Endothelial cell (in vitro differentiated cells): ENCODE measurements at places on chromosomes 5 and 9. TPM values are rescaled to one million over a fixed set of nuclear protein-coding genes. Genes with fewer than 3 reads are reported as not detected.

DNA sequence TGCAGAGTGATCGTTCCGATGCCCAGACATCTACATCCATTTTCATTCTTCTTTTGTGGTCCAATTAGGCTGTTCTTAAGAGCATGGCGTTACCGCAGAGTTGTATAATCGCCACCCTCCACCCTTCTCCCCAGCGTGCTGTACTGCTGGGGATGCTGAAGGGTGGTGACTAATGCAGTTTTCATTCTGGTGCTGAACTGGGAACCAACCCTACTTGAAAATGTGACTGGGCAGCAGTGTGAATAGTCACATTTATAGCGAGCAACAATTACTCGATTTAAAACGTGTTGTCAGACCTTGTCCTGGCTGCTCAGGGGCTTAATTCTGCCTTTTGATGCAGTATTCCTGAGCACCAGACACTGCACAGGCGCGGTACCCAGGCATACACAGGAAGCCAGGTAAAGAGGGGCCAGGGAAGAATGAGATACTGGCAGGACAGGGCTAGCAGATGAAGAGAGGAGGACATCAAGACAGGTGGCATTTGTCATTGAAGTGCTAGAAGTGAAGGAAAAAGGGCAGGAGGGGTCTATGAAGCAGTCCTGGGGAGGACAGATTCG is 719 bp upstream of the ISCA1 start:
- peak overlapping the region; percentile 86 for H3K27ac ChIP-seq
- peaks cover 32% of the 10 kb centered on the region for H3K4me1 ChIP-seq
- H3K27me3 ChIP-seq: peaks cover 6% of the 10 kb centered on the region
- peaks cover 14% of the 10 kb centered on the region for H3K36me3 ChIP-seq
- H3K4me3 ChIP-seq: peak overlapping the region; percentile 93
- no peak for DNase-seq

GRCh38 chr9:101366038-101366756 is 18.6 kb downstream of the BAAT start:
- H3K4me1 ChIP-seq: no peaks in the 10 kb centered on the region
- H3K4me3 ChIP-seq: no peak overlapping the region
- H3K27ac ChIP-seq: no peak overlapping the region
- DNase-seq: no peak
- no peaks in the 10 kb centered on the region for H3K36me3 ChIP-seq

DNA sequence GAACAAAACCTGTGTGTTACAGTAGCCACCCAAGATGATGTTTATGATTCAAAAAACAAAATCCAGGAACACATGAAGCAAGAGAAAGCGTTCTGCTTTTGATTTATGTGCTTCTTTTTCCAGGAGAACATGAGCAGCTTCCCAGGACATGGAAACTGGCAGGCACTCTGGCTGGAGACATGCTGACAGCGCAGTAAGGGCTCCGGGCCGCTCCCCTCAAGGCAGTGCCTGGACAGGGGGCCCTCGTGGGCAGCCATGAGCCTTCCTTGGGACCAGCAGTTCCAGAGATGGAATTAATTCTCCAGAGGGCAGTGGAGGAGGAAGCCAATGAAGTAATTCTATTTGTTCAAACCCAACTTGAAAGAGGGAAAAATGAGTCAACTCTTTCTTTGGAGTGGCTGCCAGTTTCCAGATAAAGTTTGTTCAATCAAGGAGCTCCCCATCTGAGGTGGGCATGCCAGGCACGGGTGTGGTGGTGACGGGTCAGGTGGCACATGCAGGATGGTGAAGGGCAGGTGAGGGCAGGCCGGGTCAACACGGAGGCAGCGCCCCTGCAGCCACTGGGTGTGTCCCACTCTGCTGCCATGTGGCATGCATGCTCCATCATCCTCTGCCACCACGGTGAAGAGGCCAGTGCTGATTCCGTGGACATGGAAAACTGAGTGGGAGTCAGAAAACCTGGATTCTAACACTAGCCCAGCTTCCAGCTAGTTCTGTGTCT is 83.8 kb downstream of the OTULIN start:
- H3K27ac ChIP-seq: no peak overlapping the region
- peaks cover 2% of the 10 kb centered on the region for H3K27me3 ChIP-seq
- H3K4me1 ChIP-seq: peaks cover 14% of the 10 kb centered on the region
- peaks cover 27% of the 10 kb centered on the region for H3K36me3 ChIP-seq
- no peak for DNase-seq

DNA sequence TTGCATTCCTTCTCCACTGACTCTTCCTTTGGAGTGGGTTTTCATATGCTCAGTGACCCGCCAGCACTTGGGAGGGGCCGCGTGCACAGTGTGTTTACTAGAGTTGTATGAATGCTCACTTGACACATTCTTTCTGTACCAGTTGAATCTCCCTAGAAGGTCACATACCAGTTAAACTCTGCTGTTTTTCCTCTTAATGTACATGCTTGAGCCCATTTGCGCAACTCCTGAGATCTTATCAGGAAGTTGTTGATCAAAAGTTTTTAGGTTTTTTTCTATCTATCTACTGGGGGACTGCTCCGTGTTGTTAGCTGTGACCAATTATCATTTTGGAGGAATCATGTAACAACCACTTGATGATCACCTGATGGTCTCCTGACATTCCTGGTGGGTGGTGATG is 392.7 kb downstream of the CDH9 start:
- no peaks in the 10 kb centered on the region for H3K27me3 ChIP-seq
- H3K36me3 ChIP-seq: no peaks in the 10 kb centered on the region
- no peaks in the 10 kb centered on the region for H3K4me1 ChIP-seq
- no peak overlapping the region for H3K27ac ChIP-seq

GRCh38 chr5:56620903-56621677 is 194.3 kb upstream of the MAP3K1 start:
- peaks cover 2% of the 10 kb centered on the region for H3K27me3 ChIP-seq
- no peak overlapping the region for H3K27ac ChIP-seq
- H3K4me1 ChIP-seq: peaks cover 7% of the 10 kb centered on the region
- no peak for DNase-seq

DNA sequence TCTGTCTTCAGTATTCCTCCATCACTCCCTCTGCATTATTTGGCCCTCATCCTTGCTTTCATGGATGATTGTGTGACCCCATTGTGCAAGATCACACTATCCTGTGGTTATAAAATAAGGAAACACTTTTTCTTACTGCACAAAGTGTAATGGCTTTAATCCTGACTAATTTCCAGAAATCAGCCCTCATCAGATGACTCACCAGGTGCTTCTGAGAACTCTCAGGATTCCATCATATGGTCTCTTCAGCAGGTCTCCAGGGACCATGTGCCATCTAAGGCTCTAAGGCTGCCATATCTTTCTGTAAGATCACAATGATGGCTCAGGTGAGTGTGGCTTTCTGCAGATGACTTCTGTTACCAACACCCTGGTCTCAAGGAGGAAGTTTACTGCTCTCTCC is 27.3 kb upstream of the FER start:
- no peak overlapping the region for H3K27ac ChIP-seq
- H3K27me3 ChIP-seq: no peaks in the 10 kb centered on the region
- no peak overlapping the region for H3K4me3 ChIP-seq
- DNase-seq: no peak

DNA sequence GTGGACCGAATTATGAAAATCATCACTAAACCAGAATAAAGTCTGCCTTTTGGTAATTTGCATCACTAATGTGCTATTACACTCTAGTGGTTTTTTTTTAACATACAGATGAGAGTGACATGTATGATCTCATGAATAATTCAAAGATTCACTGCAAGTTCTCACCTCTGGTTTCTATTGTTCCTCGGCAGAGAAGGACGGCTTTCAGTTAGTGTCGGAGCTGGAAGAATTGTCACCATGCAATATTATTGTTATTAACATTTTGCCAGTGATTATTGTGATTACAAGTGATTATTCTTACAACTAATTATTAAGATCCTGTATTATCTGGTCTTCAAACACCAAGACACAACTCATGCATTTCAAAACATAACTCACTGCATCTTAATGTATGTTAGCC is 366.6 kb upstream of the RPS23 start:
- H3K36me3 ChIP-seq: no peaks in the 10 kb centered on the region
- H3K27ac ChIP-seq: no peak overlapping the region
- H3K27me3 ChIP-seq: no peaks in the 10 kb centered on the region
- DNase-seq: no peak
- H3K4me3 ChIP-seq: no peak overlapping the region

GRCh38 chr9:26950521-26950920 is 3.5 kb upstream of the PLAA start:
- peaks cover 21% of the 10 kb centered on the region for H3K4me1 ChIP-seq
- DNase-seq: no peak
- peaks cover 11% of the 10 kb centered on the region for H3K27me3 ChIP-seq
- no peak overlapping the region for H3K27ac ChIP-seq

DNA sequence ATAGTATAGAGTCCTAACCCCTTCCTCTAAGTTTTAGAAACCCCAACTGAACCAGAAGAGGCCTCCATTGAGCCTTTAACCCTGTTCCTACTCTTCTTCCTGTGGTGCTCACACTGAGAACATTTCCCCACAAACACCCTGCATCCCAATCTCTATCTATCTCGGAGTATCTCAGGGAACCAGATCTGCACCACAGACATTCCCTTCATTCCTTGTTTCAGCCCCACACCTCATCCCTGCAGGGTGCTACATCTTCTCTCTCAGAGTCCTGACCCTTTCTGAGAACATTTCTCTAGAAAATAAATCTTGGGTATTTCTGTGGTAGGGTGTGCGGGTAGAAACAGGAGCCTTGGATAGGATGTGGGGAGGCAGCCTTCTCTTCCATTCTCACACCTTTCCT is 507.8 kb downstream of the PDE4D start:
- no peaks in the 10 kb centered on the region for H3K36me3 ChIP-seq
- H3K4me1 ChIP-seq: no peaks in the 10 kb centered on the region
- no peaks in the 10 kb centered on the region for H3K27me3 ChIP-seq
- no peak overlapping the region for H3K4me3 ChIP-seq

- no peak for DNase-seq
- no peaks in the 10 kb centered on the region for H3K36me3 ChIP-seq
- no peaks in the 10 kb centered on the region for H3K27me3 ChIP-seq
- no peak overlapping the region for H3K27ac ChIP-seq
- no peak overlapping the region for H3K4me3 ChIP-seq
These were observed 87.1 kb upstream of the SH3GL2 start for GRCh38 chr9:17491780-17492179.

DNA sequence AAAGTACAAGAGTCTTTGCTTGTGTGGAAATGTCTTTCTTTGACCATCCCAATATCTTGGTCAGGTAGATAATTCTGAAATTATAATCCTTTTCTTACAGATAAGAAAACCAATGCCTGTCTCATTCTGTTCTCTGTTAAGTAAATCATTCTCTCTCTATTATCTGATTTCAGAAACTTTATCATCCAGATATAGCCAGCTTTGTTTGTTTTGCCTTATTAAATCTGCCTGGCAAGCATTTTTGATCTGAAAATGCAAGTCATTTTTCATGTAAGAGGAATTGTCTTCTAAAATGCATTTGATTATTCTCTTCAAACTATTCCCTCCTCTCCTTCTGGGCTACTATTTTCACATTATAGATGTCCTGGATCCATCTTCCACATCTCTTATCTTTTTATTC is 625.5 kb downstream of the CCDC171 start:
- H3K27ac ChIP-seq: no peak overlapping the region
- H3K27me3 ChIP-seq: peaks cover 3% of the 10 kb centered on the region
- DNase-seq: no peak
- H3K4me3 ChIP-seq: no peak overlapping the region
- no peaks in the 10 kb centered on the region for H3K36me3 ChIP-seq

GRCh38 chr9:35488566-35489312 is 1.2 kb upstream of the RUSC2 start:
- peak overlapping the region; percentile 90 for H3K4me3 ChIP-seq
- no peaks in the 10 kb centered on the region for H3K36me3 ChIP-seq
- peaks cover 24% of the 10 kb centered on the region for H3K4me1 ChIP-seq
- peak overlapping the region; percentile 80 for H3K27ac ChIP-seq
- no peak for DNase-seq
- H3K27me3 ChIP-seq: peaks cover 7% of the 10 kb centered on the region

- DNase-seq: no peak
- H3K4me3 ChIP-seq: no peak overlapping the region
- H3K27me3 ChIP-seq: no peaks in the 10 kb centered on the region
- H3K27ac ChIP-seq: no peak overlapping the region
These were observed 164.1 kb downstream of the PRR16 start for GRCh38 chr5:120628156-120628555.

DNA sequence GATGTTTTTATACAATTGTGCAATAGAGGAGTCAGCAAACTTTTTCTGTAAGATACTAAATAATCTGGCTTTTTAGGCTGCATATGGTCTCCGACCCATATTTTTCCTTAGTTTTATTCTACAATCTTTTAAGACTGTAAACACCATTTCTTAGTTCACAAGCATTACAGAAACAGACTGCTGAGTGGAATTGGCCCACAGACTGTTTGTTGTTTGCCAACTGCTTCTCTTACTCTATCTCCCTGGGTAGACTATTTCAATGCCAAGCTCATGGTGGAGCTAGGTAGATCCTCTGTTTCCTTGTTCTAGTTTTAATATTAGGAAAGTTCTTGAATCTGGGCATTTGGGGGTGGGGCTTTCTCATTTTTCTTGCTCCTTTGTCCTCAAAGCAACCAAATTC is 857.6 kb downstream of the TLE1 start:
- no peak overlapping the region for H3K27ac ChIP-seq
- H3K4me1 ChIP-seq: no peaks in the 10 kb centered on the region
- no peaks in the 10 kb centered on the region for H3K36me3 ChIP-seq
- DNase-seq: no peak

- H3K36me3 ChIP-seq: no peaks in the 10 kb centered on the region
- no peak overlapping the region for H3K4me3 ChIP-seq
- no peak for DNase-seq
- H3K27ac ChIP-seq: no peak overlapping the region
These were observed 75.2 kb downstream of the AOPEP start for GRCh38 chr9:94801681-94802080.

- DNase-seq: no peak
- no peak overlapping the region for H3K4me3 ChIP-seq
- H3K36me3 ChIP-seq: no peaks in the 10 kb centered on the region
- no peak overlapping the region for H3K27ac ChIP-seq
These were observed 480 bp upstream of the TXNDC8 start for GRCh38 chr9:110338143-110338542.

GRCh38 chr9:129109537-129109903 is 1.1 kb downstream of the CRAT start:
- peaks cover 13% of the 10 kb centered on the region for H3K27me3 ChIP-seq
- H3K36me3 ChIP-seq: no peaks in the 10 kb centered on the region
- H3K4me3 ChIP-seq: peak overlapping the region; percentile 84
- H3K27ac ChIP-seq: no peak overlapping the region

DNA sequence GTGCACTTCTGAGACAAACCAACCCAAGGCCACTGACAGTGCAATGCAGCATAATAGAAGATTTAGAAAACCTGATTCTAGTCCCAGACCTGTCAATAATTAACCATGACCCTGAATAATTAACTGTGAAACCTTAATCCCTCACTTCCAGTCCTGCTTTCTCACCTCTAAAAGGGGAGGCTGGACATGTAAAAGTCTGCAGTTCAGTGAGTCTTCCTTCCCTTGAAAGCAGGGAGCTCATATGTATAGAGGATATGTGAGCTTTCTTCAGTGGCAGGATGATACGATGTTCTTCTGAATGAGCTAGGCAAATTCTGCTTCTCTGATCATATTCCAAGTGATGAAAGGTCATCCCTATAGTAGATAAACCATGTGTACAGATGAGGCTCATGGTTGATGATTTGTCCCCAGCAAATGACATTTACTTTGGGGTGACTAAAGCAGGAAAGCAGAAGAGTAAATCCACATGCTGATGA is 2.9 kb downstream of the KCNV2 start:
- H3K36me3 ChIP-seq: peaks cover 5% of the 10 kb centered on the region
- no peak overlapping the region for H3K4me3 ChIP-seq
- H3K27ac ChIP-seq: no peak overlapping the region
- no peak for DNase-seq
- H3K27me3 ChIP-seq: peaks cover 3% of the 10 kb centered on the region

GABBR2 gene
- total RNA-seq: 0.46 TPM

ABO gene
- 1.4 TPM for total RNA-seq

IL4 gene
- total RNA-seq: not detected

TAS2R1 gene
- not detected for total RNA-seq

TBC1D13 gene
- total RNA-seq: 58.8 TPM

PCDHGB3 gene
- 4.1 TPM for total RNA-seq

CDH9 gene
- total RNA-seq: not detected

PSD2 gene
- 0.15 TPM for total RNA-seq

FBN2 gene
- 106 TPM for total RNA-seq

TTC39B gene
- 10.3 TPM for total RNA-seq
